Activated CD4-positive, alpha-beta T cell treated with anti-CD3 and anti-CD28 coated beads, Interleukin-2, amount 10 ng/mL, durations not matched to agents 7 days and 5 days (primary cell): ENCODE measurements at places on chromosomes 12 and 14. TPM values are rescaled to one million over a fixed set of nuclear protein-coding genes. Genes with fewer than 3 reads are reported as not detected.

The HOXC11 gene
- total RNA-seq = not detected

DNA sequence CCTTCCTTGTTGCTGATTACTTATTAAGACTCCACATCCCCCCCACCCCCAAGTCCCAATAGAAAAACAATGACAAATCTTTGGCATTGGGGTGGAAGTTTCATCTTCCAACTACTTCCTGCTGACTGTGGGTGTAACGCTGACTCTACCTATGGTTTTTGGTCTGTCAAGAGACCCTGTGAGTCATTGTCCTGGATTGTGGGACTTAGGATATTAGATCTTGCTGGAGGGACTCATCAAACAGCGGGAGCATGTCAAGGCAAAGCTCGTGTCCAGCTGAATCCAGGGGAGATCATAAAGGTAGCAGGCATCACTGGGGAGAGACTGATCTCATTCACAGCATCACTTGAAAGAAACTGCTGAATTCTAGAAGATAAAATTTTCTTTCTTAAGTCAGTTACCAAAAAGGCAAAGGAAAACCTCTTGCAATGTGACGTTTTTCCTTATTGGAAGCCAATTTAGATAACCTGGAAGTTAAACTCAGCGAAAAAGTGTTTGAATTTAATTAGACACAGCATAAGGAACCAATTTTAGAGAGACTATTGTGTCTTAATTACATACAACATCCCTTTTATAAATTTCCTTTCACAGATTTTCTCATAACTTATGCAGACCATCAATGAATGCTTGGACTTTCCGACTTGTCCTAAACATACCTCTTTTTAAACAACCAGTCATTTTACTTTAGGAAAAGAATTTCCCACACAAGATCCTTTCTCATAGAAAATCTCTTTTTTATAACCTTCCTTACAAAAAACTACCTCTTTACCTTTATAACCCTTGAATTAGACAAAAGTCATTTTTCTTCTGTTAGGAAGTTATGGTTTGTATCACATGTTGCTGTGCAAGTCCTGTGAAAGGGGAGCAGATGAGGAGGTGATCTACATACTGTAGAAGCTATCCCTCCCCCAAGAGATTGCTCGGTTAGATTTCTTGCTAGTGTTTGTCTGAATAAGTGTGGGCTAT lies 94.6 kb upstream of the SCAF11 start:
- DNase-seq = no peak
- H3K4me1 ChIP-seq = no peaks in the 10 kb centered on the region
- no peaks in the 10 kb centered on the region for H3K27me3 ChIP-seq
- H3K36me3 ChIP-seq = no peaks in the 10 kb centered on the region
- no peak overlapping the region for H3K4me3 ChIP-seq

The BDKRB1 gene
- total RNA-seq = not detected

- H3K27me3 ChIP-seq = peaks cover 30% of the 10 kb centered on the region
- peaks cover 47% of the 10 kb centered on the region for H3K4me1 ChIP-seq
- H3K4me3 ChIP-seq = peak overlapping the region; percentile 65
- H3K27ac ChIP-seq = no peak overlapping the region
- no peak for DNase-seq
Observed at GRCh38 chr12:53097207-53097563, 282 bp upstream of the IGFBP6 start.

DNA sequence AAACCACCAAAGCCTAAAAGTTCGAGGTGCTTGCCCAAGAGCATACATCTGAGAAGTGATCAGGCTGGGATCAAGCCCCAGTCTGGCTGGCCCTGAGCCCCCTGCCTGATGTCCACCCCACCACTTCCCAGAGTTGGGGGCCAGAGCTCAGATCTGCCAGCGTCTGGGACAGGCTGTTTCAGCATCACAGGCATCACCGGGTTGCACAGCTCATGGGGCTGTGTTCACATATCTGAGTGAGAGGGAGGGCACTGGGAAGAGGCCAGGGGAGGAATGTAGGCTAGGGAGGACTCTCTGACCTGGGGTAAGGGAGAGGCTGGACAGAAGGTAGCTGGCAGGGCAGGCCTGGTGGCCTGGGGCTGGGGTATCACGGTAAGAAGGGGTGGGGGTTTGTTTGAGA lies 6.0 kb downstream of the TGM1 start:
- H3K36me3 ChIP-seq = peaks cover 6% of the 10 kb centered on the region
- H3K4me1 ChIP-seq = no peaks in the 10 kb centered on the region
- H3K27ac ChIP-seq = no peak overlapping the region
- H3K27me3 ChIP-seq = no peaks in the 10 kb centered on the region
- H3K4me3 ChIP-seq = no peak overlapping the region

DNA sequence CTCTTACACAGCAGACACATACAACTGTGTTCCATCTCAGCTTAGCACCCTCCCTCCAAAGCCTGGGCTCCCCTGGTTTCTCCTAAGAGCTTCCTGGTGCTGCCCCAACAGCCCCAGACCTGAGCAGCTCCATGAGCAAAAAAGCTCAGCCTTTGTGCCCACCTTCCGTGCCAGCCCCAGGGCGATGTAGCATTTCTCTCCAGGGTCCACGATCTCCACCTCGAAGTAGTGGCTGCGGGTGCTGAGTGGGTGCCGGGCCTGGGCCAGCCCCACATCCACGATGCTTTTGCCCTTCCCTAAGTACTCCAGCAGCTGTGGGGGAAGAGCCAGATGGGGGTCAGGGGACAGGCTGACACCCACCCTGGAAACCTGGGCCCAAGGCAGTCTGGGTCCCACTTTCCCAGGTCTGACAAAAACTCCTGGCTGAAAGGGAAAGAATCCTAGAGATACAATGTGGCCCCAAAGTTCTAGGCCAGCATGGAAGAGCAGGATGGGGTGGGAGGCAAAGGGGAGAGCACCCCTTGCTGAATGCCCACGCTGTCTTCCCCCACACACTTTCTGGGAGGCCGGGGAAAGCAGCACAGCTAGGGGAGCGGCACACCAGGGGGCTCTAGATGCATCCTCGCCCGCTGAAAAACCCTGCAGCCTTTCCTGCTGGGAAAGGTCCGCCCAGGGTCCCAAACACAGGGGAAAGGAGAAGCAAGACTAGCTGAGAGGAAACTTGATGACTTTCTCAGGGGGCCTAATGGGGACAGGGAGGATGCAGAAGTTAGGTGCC lies 11.0 kb downstream of the SPRYD3 start:
- H3K4me3 ChIP-seq = no peak overlapping the region
- no peaks in the 10 kb centered on the region for H3K27me3 ChIP-seq
- H3K36me3 ChIP-seq = peaks cover 24% of the 10 kb centered on the region
- H3K27ac ChIP-seq = no peak overlapping the region
- H3K4me1 ChIP-seq = peaks cover 10% of the 10 kb centered on the region

The SEL1L gene
- 52.3 TPM for total RNA-seq
